ENCODE measurements at places on chromosomes 7 and 10.

GRCh38 chr10:12899546-12899945 is 102.0 kb downstream of the CCDC3 start:
- DNase-seq = no peak

- DNase-seq = no peak
Observed at GRCh38 chr7:44149571-44150465, 8.7 kb upstream of the MYL7 start.

DNA sequence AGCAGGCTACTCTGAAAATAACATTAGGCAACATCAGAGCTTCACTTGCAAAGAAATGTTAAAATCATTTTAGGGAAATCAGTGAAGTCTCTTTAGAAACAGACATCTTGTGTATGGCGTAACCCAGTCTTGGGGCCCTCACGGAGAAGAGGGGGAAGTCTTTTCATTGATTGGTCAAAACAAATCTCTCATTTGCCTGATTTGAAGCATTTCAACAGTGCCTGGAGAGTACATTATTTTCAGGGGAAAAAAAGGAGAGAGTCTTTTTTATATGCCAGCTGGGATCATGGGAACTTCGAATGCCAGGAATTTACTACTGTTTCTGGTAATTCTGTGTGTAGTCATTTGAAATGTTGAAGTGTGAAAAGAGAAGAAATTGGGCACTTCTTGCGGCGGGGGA is 471.4 kb downstream of the PLXDC2 start:
- no peak for DNase-seq

- peak; percentile 68 for DNase-seq
Observed at GRCh38 chr10:45249978-45250693, 65.3 kb downstream of the OR13A1 start.

DNA sequence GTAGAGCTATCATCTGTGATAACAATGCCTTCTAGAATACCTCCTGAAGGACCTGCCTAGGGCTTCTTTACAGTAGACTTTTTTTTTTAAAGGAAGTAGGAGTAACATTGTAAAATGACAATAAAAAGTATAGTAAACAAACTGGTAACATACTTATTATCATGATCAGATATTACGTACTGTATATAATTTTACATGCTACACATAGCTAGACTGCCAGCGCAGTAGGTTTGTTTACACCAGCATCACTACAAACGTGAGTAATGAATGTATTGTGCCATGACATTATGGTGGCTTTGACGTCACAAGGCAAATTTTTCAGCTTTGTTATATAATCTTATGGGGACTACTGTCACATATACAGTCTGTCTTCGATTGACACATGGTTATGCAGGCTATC is 15.4 kb upstream of the ZRANB1 start:
- DNase-seq = no peak

Data from globus pallidus (tissue), 1 donor.